Hematopoietic multipotent progenitor cell treated with erythropoietin and hydrocortisone succinate and interleukin-3 and kit ligand, for 6 days (in vitro differentiated cells): ENCODE measurements at places on chromosomes 6 and 20.

DNA sequence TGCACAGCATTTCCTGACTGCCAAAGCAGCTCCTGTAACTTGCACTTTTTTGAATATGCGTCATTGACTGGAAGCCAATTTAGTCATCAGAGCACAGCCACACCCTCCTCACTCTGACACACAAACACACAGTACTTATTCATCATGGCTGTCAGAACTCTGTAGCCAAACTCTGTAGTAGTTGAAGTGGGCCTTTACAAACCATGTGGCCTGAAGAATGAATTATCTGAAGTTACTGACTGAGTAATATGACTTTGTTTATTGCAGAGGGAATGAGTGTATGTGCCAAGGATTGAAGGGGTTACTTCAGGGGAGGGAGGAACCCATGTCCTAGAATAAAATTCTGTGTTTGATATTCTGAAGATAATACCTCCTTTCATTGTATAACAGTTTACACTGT is 102.7 kb downstream of the FIG4 start:
- DNase-seq, result peak; percentile 48

- no peak for DNase-seq
These were observed 63.5 kb downstream of the CNKSR3 start for GRCh38 chr6:154446984-154447383.

DNA sequence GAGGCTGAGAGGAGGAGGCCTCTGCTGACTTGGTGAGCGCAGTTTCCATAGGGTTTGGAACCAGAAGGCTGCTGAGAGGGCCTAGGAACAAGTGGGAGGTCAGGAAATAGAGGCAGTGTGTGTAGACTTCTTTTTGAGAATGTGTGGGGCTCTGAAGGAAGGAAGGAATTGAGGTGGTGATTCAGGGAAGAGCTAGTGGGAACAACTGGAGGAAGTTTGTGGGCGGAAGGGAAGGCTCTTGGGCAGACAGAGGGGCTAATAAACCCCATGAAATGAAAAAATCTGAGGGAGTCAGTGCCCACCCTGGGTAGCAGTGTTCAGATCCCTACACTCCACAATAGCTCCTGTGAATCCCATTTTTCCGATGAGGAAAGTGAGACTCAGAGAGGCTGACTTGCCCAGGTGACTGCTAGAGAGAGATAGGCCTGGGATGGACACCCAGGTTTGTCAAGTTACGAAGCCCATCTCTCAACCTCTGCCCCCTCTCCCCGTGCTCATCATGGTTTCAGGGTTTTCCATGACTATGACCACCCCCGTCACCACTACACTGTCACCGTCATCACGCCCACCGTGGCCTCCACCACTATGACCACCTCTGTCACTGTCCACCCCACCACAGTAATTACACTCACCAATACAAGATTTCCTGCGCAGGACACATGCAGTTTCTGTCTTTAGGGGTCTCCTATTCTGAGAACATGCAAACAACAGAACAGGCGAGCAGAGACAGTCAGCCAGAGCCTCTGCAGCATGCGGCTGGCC is 106.4 kb downstream of the MRPL14 start:
- DNase-seq, result no peak

DNA sequence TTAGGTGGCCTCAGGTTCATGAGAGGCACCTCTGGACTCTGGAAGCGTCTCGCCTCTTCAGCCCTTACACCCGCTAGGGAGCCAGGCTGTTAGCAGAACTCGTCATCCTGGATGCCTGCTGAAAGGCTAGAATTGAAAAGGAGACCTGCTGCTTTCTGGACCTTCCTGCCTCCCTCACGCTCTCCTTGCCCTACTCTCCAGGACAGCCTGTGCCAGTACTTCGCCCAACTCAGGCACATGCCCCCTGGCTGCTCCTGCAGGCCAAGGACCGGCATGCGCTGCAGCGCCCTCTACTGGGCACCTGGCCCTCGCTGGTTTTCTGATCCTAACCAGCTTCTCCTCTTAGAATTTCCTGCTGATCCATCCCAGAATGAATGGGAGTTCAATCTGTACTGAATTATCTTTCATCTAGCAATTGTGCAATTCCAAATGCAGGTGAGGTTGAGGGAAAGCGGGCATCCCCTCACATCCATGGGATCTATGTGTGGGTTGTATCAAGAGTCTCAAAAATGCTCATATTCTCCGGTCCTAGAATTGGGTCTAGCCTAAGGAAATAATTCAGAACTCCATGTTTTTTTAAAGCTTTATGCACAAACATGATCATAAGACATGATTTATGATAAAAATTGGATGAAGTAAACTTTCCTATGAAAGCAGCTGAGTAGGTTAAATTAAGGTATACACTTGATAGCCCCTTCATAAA is 78.0 kb downstream of the PTPN1 start:
- peak; percentile 82 for DNase-seq

GRCh38 chr20:36532388-36532787 is 8.9 kb upstream of the MYL9 start:
- DNase-seq, result no peak

DNA sequence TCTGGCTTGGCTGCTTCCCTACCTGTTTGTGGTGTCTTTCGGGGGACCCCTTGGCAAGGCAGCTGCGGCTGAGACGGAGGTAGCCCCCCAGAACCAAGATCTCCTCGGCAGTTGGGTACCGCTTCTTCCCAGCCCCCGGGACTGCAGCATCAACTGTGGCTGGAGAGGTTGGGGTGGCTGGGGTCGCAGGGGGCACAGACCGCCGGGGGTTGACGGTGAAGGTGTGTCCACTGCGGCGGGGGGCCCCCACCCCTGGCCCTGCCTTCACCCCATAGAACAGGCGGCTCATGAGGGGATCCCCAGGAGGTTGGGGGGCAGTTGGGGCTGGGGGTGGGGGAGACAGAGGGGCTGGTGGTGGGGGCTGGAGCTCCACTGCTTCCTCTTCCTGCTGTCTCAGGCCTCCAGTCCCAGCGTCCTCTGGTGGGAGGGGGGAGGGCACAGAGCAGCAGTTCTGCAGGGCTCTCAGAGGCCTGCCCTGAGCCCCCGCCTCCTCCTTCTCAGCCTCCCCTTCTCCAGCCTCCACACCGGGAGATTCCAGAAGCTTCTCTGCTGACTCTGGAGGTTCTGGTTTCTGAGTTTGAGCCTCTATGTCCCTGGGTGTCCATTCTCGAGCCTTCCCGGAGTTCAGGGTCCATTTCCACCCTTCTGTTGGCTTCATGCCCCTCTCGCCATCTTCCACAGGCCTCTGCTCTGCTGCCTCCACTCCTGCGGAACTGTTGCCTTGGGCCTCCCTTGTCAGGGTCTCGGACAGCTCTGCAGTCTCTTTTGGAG is 1.9 kb downstream of the PPP1R18 start:
- peak; percentile 71 for DNase-seq

DNA sequence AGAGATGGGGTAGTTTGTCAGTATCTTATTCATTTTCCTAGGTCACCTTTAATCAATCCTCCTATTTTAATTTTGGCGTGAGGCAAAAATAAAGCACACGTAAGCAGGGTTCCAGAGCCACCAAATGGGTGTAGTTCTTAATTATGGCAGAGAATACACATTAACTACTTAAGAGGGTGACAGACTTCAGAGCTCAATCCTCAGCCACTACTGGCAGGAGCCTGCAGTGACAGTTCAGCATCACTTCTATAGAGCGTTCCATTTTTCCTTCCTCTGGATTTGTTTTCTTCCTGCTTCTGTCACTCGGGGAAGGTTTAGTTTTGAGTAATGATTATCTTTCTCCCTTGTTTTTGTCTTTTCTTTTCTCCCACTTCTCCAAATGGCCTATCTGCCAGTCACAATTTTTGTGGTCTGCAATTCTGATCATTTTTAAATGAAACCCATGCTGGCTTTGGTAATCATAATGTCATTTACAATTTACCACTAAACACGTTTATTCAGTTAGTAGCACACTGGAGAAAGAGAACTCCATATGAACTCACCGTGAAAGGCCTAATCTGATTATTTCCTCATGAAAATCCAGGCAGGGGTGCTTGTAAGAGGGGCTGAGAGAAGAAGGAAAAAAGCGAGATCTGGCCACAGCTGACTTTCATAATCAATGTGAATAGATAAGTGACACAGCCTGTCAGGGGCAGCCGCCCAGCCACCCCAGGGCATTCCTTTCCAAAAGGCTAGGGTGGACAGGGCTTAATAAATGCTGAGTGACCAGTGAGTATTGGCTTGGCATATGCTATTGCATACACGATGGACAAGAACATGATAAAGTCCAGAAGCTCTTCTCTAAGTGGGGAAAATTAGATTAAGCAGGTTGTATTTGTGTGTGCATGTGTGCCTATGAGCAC is 412.1 kb downstream of the PKHD1 start:
- DNase-seq, result no peak

- peak; percentile 92 for DNase-seq
These were observed 612 bp downstream of the ADAT2 start for GRCh38 chr6:143449714-143450452.

- peak; percentile 80 for DNase-seq
These were observed 19.8 kb upstream of the TREM1 start for GRCh38 chr6:41306187-41306854.

DNA sequence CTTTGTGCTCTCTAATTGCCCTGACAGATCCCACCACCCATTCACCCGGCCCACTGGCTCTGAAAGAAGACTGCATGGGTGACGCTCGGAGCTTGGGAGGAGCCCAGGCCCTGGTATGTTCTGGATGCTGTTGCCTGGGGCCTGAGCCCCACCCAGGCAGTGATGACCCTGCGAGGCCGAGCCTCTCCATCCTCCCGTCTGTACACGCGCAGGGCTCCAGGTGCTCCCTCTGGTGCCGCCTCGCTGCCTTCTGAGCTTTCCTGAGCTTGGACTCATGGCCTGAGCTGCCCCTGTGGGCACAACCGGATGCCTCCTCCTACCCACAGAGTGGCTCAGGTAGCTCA is 61.2 kb downstream of the STK35 start:
- no peak for DNase-seq

- DNase-seq, result peak; percentile 20
These were observed 24.0 kb upstream of the SERINC1 start for GRCh38 chr6:122495612-122496011.

DNA sequence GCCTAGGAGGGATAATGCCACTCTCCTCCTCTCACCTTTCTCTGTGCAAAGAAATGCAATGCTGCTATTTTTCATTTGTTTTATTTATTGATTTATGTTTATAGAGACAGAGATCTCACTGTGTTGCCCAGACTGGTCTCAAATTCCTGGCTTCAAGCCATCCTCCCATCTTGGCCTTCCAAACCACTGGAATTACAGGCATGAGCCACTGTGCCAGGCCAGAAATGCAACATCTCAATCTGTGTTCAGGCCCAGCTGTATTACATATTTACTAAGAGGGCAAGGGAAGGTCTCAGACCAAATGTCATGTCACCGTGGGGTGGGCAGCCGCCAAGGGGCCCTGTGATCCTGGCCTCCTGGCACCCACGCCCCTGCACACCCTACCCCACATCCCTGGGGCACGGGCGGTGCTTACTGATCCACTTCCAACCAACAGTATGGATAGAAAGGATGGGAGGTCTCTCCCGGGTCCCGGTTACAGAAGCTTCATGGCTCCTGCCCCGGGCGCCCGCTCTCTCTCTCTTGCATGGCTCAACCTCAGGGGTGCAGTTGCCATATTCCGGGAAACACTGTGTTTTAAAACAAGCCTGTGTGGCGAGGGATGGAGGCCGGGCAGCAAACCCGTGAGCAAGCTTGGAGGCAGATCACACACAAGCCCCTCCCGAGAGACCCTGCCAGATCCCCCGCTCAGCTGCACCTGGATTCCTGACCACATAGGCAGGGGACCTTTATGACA is 111.8 kb downstream of the AGPAT4 start:
- DNase-seq, result no peak

- DNase-seq, result no peak
These were observed 2.6 kb downstream of the BACH2 start for GRCh38 chr6:90294008-90294511.

DNA sequence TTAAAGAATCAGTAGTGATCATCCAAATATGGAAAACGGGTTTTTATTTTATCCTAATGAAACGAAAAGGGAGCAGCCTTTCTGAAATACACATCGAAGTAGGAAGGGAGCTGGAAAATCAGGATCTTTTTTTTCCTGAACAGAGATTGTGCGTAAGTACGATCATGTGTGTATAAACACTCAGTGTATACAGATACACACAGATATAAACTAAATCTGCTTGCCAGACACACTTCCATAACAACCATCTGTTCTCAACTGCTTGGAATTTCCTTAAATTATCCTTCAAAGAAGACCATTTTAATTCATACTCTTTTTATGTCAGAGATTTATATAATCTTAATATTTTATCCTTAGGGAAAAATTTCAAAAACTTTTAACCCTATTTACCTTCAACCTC is 110.7 kb downstream of the CHD6 start:
- no peak for DNase-seq

DNA sequence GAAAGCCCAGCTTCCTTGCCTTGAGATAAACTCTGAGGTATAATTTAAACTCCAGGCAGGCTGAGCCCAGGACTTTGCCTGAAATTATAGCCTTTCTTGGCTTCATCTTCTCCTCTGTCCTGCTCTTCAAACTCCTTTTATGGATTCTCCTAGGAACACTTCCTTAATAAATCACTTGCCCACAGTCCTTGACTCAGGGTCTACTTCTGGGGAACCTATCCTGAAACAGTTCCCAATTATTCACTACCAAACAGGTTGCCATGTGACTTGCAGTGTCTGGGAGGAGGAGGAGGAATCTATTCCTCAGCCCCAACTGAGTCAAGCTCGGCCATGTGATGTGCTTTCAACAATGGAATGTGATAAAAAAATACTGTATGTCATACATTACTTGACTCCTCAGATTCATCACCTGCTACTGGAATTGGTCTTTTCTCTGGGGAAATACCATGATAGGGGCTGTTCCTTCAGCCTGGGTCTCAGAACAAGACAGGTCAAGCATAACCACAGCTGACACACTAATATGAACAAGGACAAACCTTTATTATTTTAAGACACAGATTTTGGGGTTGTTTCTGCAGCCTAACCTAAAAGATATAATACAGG is 20.5 kb upstream of the CDKN1A start:
- DNase-seq, result no peak

- DNase-seq, result no peak
These were observed 26.2 kb upstream of the HDAC2 start for GRCh38 chr6:113997116-113997515.

- DNase-seq, result no peak
These were observed 584.2 kb downstream of the BCKDHB start for GRCh38 chr6:80690551-80691131.

DNA sequence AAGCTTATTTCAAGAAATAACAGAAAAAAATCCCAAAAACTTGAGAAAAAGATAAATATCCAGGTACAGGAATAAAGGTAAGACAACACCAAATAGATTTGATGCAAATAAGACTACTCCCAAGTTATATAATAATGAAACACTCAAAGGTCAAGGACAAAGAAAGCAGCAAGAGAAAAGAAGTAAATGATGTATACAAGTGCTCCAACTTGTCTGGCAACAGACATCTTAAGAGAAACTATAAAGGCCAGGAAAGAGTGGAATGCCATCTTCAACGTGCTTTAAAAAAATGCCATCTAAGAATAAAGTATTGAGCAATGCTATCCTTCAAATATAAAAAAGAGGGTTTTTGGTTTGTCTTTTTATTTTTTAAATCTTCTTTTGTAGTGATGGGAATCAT is 54.2 kb downstream of the REV3L start:
- DNase-seq, result no peak

DNA sequence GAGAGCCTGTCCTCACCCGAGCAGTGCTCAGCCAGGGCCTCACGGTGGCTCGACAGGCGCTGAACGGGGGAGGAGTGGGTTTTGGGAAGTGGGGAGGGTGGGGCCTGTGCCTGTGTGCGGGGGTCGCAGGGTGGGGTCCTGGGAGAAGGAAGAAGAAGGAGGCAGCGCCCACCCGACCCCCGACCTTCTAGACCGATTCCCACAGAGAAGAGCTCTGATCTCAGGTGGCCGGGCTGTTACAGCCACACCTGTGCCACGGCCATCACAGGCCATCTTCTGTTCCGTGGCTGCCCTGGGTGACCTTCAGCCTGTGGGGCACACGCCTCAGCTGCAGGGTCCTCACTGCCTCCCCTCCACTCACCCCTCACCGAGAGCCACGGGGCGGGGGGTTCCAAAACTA is 41.4 kb upstream of the GATA5 start:
- DNase-seq, result no peak
